Ureter (tissue), 1 donor: ENCODE measurements at places on chromosomes 6 and 20. TPM values are rescaled to one million over a fixed set of nuclear protein-coding genes. Genes with fewer than 3 reads are reported as not detected.

The TGM3 gene
- not detected for total RNA-seq

The AURKA gene
- total RNA-seq: 1.6 TPM

The RIPPLY2 gene
- 0.86 TPM for total RNA-seq

The ALDH8A1 gene
- total RNA-seq: 1.3 TPM

The NKX2-4 gene
- not detected for total RNA-seq

The PCMT1 gene
- 56.0 TPM for total RNA-seq

The FAM50B gene
- total RNA-seq: 10.7 TPM

The ID1 gene
- total RNA-seq: 367 TPM

The TPD52L1 gene
- 54.8 TPM for total RNA-seq

The KIF13A gene
- 57.7 TPM for total RNA-seq

The PERP gene
- total RNA-seq: 95.5 TPM

The CGA gene
- not detected for total RNA-seq

The ADAT2 gene
- 19.7 TPM for total RNA-seq

The C6orf163 gene
- 7.7 TPM for total RNA-seq

The GHRH gene
- total RNA-seq: not detected

The BNIP5 gene
- not detected for total RNA-seq

The PHF20 gene
- total RNA-seq: 61.6 TPM

The GMPR gene
- 2.3 TPM for total RNA-seq

The AIG1 gene
- 81.5 TPM for total RNA-seq

The TNFRSF6B gene
- total RNA-seq: 19.8 TPM

The NMBR gene
- total RNA-seq: not detected

The ANKRD60 gene
- not detected for total RNA-seq

The TINAG gene
- not detected for total RNA-seq

The C4A gene
- 71.1 TPM for total RNA-seq

The LPIN3 gene
- total RNA-seq: 30.4 TPM

The EPPIN gene
- not detected for total RNA-seq

The METTL24 gene
- total RNA-seq: 8.1 TPM

The ANKS1A gene
- total RNA-seq: 36.0 TPM

The SLC22A16 gene
- not detected for total RNA-seq
